ENCODE measurements at places on chromosomes 3 and 15.

DNA sequence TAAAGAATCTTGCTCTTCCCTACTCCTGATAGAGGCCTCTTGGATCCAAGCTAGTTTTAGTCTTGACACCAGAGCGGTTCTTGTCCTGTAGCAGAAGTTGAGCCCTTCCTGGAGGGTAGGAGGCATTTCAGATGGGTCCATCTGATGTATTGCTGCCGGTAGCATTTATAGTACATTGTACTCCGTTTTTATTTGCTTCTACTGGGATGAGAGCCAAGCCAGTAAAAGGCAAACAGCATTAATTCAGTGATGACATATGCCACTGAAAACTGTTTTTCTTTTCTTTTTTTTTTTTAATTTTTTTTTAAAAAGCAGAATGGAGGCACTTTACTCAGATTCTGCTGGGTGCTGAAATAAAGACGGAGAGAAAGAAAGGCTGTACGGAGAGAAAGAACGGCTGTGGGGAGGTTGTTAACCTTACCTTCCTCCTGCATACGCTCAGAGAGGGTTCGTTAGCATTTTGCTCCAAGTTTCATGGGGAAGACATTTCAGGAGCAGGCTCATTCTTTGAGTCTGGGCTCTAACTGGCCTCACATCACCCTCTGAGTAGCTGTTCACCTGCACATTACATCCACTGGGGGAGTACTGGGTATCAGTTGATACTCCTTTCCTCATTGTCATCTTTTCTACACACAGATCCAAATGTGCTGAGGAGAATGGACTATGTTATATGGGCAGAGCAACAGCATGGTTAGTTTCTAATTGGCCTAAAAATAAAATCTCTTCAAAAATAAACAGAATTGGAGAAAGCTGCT lies 161.5 kb downstream of the FEZF2 start:
- DNase-seq: no peak

DNA sequence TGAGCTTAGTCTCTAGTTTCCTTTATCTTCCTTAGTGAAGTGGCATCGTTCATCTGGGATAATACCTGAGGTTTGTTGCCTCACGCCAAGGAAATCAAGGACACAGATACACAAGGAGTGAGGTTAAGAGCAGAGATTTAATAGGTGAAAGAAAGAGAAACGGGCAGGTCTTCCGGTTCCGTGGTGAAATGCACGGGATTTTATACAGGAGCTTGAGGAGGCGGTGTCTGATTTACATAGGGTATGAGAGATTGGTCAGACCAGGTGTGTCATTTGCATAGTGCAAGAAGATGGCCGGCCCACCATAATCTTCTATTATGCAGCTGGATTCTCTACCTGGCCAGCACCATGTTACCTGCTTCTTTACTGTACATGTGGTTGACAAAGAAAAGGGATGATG lies 17.2 kb downstream of the ARRDC4 start:
- no peak for DNase-seq

DNA sequence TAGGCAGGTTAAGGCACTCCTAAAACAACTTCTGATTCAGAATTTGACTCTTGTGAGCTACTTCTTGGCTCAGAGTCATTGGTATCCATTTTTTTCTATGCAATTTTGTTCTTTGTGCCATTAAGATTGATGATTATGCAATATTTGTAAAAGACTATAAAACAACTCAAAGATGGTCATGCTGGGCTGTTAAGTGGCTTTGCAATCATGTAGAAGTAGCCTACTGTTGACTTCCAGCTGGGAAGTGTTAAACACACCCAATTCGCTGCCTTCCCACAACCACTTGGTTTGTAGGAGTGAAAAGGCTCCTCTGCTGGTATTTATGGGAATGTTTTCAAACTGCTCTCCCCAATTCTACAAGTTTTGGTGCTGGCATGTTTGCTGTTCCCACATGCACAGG lies 74.7 kb upstream of the COL6A6 start:
- no peak for DNase-seq

DNA sequence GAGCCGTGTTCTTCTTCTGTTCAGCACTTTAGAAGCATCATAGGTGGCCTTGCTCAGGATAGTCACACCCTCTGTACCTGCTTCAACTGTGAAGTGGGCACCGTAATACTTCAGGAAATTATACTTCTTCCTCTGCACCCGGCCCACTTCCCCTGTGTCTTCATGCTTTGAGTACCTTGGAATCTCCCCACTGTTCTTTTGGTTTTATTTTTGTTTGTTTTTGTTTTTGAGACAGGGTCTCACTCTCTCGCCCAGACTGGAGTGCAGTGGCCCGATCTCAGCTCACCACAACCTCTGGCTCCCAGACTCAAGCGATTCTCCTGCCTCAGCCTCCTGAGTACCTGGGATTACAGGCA lies 1.7 kb downstream of the P2RY14 start:
- DNase-seq: no peak

DNA sequence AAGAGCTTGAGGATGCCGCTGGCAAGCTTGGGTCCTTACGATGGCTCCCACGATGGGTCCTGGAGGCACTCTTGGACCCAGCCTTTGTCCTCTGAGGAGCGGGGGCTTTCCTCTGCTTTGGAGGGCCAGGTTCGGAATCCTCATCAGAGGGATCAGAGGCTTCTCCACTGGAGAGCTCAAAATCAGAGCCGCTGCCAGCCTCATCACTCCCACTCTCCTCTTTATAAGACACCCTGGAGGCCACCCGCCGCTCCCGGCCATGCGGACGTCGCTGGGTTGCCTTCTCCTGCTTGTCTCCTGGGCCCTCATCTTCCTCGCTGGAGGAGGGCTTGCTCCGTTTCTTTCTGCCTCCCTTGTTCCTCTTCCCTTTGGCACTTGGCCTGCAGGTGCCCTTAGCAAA lies 20.0 kb downstream of the XPC start:
- no peak for DNase-seq

DNA sequence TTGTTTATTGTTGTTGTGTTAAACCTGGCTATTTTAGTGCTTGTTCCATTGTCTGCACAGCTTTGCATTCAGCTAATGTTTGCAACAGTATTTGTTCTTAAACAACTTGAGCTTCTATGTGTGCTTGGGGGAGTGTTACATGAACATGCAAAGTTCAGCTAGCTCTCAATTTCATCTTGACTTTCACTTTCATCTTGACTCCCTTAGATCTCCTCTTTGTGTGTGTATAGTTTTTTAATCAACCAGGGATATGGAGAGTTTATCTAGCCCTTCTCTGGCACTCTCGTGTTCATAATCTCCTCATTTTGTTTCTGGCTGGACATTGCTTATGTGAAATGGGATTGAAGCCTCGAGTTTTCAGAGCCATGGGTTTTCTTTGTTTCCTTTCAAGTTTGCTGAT lies 212.4 kb upstream of the ZBTB20 start:
- peak; percentile 31 for DNase-seq

GRCh38 chr3:13836658-13837587 lies 42.9 kb downstream of the WNT7A start:
- DNase-seq: no peak

GRCh38 chr3:29679944-29680343 lies 399.1 kb downstream of the RBMS3 start:
- no peak for DNase-seq

DNA sequence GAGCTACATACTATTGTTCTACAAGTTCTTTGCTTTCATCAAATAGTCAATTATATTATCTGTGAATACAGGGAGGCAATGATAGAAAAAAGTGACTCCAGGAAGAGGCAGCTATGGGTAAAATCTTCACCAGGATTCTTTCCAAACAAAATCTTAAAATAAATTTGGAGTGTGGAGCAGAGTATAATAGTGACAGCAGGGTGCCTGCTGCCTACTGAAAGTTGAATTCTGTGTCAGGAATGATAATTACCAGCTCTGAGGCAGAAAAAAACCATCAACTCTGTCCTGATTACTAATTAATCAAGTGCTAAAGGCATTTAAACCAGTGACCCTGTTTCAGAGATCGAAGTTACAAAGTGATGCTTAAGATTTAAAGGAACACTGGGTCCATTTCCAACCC lies 148.0 kb downstream of the DIPK2A start:
- no peak for DNase-seq

DNA sequence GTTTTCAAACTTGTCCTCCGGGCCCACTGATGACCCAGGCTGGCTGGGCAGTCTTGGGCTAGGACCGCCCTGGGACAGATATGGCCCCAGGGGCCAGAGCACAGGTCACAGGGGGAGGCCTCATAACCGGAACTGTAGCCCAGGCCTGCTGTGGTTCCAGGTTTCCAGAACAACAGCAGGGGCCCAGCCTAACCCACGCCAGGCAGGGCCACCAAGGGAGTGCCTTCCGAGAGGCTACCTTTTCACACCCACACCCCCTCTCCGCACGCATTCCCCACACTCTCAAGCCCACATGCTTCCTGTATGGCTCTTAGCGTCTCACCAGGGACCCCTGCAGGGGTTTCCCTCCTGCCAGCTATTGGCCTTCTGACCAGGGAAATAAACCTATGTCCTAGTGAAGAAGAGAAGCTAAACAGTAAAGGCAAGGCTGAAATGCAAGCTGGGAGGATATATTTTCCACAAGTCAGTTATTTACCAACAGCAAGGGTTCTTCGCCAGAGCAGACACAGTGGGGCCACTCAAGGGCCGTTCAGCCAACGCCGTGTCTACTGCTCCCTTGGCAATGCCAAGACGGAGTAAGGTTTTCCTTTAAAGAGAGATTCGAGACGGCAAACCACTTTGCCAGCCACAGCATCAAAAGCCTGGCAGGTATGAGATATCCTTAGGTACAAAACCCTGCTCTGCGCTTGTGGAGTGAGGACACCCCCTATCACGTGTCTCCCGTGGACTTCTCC lies 135.1 kb downstream of the ATP10A start:
- DNase-seq: no peak

DNA sequence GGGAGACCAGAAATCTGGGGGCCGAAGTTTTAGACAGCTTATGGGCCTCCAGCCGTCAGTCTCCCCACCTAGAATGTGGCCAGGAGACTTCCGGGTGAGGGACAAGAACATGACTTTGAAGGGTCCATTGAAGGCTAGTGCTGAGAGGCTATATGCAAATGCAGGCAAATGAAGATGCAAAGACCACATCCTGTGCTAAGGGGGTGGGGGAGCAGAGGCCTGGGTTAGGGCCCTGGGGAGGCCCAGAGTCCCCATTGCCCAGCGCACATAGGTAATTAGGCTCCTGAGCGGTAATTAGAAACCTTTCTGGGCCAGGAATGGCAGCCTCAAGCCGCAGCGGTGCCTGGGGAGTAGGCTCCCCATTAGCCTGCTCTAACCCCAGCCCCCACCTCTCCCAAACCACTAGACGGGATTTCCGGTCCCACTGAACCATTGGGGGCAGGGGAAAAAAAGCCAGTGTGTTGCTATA lies 6.8 kb downstream of the CSK start:
- no peak for DNase-seq

- DNase-seq: no peak
Measured at GRCh38 chr15:73621286-73621826, 11.8 kb downstream of the NPTN start.

- DNase-seq: no peak
Measured at GRCh38 chr3:145518639-145519038, 642.3 kb downstream of the PLOD2 start.

DNA sequence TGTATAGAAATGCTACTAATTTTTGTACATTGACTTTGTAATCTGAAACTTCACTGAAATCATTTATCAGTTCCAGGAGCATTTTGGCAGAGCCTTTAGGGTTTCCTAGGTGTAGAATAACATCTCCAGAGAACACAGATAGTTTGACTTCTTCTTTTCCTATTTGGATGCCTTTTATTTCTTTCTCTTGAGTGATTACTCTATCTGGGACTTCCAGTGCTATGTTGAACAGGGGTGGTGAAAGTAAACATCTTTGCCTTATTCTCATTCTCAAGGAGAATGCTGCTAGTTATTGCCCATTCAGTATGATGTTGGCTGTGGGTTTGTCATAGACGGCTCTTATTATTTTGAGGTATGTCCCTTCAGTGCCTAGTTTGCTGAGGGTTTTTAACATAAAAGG lies 697.9 kb upstream of the ROBO1 start:
- DNase-seq: no peak

DNA sequence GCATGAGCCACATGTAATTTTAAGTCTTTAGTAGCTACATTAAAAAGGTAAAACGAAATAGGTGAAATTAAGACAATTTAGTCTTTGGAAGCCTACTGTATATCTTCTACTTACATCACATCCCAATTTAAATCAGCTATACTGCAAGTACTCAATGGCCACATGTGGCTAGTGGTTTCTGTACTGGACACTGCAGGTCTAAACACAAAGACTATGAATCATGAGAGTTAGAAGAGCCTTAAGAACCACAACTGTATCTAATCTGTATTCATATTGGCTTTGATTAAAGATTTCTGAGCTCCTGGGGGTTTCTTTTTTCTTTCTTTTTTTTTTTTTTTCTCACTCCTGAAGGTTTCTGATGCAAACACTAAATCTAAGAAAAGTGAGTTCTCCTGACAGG lies 2.3 kb upstream of the EIF1B start:
- peak; percentile 51 for DNase-seq

DNA sequence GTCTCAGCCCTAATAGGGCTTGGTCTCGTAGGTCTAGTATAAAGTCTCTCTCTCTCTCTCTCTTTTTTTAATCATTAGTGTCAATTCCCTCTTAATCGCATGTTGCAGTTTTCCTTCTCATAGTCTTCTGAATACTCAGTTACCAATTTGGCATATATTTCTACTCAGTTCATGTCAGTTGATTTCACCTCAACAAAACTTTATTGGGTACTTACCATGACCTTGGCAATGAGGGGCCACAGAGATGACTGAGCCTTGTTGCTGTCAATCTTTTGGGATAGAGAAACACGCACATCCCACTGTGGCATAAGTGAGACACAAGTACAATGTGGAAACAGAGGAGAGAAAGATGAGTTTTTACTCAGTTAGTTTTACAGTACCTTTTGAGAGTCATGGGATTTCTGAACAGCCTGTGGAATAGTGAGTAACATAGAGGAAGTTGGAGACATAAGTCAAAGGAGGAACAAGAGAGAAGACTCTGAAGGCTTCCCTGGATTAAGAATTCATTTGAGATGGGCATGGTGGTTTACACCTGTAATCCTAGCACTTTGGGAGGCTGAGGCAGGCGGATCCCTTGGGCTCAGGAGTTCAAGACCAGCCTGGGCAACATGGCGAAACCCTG lies 150.2 kb upstream of the CBLB start:
- no peak for DNase-seq

DNA sequence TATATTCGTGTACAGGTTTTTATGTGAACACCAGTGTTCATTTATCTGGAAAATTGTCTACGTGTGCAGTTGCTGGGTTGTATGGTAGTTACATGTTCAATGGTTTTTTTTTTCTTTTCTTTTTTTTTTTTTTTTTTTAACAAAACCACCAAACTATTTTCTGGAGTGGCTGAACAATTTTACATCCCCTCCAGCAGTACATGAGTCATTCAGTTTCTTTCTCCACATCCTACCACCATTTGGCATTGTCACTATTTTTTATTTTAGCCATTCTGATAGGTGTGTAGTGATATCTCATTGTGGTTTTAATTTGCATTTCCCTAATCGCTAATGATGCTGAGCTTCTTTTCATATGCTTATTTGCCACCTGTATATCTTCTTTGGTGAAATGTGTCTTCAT lies 256.3 kb upstream of the EOMES start:
- DNase-seq: no peak

- DNase-seq: no peak
Measured at GRCh38 chr3:54541369-54541768, 386.5 kb downstream of the LRTM1 start.

GRCh38 chr3:108569336-108569735 lies 19.9 kb downstream of the CIP2A start:
- DNase-seq: no peak
